ENCODE measurements at places on chromosomes 13 and 19.

DNA sequence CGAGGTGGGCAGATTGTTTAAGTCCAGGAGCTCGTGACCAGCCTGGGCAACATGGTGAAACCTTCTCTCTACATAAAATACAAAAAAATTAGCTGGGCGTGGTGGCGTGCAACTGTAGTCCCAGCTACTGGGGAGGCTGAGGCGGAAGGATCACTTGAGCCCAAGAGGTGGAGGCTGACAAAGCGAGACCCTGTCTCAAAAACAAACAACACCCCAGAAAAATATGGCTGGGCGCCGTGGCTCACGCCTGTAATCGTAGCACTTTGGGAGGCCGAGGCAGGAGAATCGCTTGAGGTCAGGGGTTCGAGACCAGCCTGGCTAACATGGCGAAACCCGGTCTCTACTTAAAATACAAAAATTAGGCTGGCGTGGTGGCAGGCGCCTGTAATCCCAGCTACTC is 3.4 kb upstream of the HNRNPL start:
- no peak for DNase-seq

GRCh38 chr13:47036294-47037008 is 139.6 kb upstream of the HTR2A start:
- DNase-seq: no peak

DNA sequence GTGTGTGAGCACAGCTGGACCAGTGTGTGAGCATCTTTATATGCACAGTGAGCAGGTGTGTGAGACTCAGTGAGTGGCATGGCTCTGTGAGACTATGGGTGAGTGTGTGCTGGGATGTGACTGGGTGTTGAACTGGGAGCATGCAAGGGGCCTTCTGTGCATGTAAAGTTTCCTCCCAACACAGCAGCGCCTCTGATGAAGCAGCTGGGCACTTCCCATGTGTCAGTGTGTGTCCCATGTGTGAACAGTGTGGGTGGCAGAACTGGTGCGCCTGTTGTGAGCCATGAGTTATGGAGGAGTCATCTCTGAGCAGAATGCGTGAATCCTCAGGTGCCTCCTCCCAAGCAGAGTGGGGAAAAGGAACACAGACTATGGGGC is 24.1 kb downstream of the LGALS16 start:
- peak; percentile 54 for DNase-seq

DNA sequence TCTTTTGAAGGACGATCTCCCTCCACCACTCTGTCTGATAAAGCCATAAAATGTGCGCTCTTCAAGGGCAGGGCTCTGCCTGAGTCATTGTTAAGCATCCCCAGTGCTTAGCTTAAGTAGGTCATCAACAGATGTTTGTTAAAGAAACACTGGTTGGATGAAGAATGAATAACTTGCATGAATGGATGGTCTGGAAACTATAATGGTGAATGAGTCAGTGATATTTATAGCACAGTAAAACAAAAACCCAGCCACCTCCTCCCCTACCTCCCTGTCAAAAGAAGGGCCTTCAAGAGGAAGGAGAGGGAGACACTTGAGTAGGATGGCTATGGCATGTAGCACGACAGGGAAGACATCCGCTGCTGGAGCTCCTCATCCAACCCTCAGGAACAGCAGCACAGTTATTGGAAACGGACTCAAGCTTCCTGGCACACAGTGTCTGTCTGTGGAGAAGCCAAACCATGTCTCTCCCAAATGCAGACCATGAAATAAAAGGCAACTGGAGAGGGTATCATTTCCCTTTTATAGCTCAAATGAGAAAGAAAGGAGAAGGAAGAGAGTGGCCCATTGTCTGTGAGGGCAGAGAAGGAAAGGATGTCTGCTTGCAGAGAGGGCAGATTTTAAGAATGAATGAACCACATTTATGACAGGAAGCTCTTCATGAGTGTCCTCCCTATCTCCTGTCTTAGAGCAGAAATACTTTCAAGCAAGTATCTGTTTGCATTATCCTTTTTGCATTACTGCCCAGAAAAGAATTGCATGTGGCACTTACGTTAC is 183.5 kb upstream of the UBL3 start:
- DNase-seq: no peak

GRCh38 chr19:56147307-56147706 is 6.2 kb downstream of the ZNF444 start:
- DNase-seq: no peak

DNA sequence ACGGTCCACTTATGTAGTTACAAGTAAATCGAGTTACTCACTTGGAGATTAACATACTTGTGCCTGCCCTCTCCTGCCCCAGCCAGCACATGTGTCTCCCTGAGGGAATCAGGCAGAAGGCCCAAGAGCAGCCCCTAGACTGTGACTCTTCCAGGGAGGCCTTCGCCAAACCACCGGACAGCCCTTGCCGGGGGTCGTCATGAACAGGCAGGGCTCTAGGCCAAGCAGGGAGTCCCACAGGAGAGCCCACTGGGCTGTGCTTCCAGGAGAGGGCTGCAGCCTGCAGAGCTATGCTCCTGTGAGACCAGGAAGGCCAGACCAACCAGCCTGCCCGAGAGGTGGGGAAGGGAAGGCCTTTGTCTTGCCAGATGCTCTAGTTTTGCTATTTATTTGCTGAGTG is 283.3 kb downstream of the FOXO1 start:
- DNase-seq: no peak

- no peak for DNase-seq
Measured at GRCh38 chr19:11073568-11073967, 15.7 kb upstream of the LDLR start.

DNA sequence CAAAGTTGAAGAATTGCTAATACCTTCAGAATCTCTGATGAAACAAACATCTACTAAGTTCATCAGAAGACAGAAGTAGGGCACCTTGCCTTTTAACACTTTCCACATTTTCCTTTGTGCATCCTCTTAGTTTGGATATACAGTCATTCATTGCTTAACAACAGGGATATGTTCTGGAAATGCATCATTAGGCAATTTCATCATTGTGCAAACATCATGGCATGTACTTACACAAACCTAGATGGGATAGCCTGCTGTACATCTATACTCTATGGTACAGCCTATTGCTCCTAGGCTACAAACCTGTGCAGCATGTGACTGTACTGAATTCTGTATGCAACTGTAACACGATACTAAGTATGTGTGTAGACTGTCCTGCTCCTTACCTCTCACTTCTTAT is 169.8 kb downstream of the SUCLA2 start:
- no peak for DNase-seq

DNA sequence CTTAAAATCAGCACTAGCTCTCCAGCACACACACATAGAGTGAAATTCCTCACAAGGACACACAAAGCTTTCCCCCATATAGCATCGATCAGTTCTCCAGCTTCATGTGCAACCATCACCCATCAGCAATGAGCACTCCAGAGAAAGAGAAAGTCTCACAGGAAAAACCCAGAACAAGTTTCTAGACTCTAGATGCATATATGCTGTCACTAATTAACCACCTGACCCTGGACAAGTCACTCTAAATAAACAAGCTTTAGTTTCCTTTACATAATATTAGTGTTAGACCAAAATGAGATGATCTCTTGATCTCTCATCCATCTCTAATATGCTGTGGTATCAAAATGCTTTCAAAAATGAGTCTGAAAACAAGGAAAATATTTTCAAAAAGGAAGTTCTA is 81.2 kb downstream of the TBC1D4 start:
- no peak for DNase-seq

- DNase-seq: no peak
Measured at GRCh38 chr19:48629599-48630295, 7.4 kb downstream of the DBP start.

DNA sequence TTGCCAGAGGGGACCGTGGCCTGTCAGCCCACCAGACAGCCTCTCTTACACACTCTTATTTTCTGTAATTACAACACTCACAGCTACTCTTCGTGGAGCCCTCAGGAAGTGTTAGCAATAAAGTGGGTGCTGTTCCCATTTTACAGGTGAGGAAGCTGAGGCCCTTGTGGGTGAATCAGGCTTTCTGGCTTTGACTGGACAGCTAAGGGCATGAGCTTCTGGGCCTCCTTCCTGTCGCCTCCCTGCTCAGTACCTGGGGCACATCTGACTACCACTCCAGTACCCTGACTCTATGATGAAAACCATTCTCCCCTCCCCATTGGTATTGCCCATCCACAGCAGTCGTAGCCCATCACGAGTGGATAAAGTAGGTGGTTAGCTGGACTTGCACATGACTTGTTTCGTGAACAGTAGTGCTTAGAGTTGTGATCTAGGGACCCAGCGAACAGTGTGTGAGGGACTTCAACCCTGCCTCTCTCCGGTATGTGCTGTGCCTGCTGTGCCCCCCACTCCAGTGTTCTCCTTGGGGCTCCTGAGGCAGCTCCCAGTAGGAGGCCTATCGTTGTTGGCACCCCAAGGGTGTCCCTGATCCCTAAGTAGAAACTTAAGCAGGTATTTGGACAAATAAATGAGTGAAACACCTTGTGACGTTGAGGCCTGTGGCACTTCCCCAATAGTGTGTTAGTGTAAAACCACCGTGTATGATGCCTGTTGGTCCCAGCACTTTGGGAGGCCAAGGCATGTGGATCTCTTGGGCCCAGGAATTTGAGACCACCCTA is 38.6 kb downstream of the GATAD2A start:
- no peak for DNase-seq

- DNase-seq: no peak
Measured at GRCh38 chr13:81686877-81687276, 1346.0 kb upstream of the SPRY2 start.

DNA sequence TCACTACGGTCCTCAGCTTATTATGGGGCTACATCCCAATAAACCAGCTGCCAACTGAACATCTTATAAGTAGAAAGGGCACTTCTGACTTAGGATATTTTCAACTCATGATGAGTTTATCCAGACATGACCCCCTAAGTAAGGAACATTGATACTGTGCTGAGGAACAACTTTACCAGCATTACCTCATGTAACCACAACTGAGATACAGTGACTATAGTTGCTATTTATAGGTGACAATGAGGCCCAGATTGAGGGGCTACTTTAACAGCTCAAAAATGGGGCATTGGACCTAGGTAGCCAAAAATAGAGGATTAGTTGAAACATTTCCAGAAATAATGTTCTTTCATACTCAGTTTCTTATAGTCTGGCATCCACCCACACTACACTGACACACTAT is 26.8 kb downstream of the SKA3 start:
- DNase-seq: no peak

DNA sequence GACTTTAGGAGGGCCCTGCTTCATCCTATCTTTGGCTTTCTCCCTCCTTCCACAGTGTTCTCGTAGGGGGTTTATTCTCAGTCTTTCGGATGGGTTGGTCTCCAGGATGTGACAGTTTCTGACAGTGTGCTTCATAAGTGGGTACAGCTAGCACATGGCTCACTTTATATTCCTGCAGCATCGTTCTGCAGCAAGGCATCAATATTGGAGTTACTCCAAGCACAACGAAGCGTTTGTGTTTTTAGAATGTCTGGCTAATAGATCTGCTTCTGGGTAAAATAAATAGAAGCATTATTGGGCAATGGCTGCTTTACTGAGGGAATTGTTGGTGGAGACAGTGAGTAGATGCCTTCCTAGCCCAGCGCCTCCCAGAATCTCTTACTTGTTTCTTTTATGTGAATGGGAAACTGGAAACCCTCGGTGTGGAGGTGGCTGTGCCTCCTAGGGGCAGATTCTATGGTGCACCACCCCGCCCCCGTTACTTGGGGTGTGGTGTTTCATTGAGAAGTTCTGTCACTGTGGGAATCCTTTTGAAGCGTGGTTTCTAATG is 2.0 kb downstream of the FARP1 start:
- no peak for DNase-seq
